ENCODE measurements at places on chromosomes 2 and 18. TPM values are rescaled to one million over a fixed set of nuclear protein-coding genes. Genes with fewer than 3 reads are reported as not detected.

DNA sequence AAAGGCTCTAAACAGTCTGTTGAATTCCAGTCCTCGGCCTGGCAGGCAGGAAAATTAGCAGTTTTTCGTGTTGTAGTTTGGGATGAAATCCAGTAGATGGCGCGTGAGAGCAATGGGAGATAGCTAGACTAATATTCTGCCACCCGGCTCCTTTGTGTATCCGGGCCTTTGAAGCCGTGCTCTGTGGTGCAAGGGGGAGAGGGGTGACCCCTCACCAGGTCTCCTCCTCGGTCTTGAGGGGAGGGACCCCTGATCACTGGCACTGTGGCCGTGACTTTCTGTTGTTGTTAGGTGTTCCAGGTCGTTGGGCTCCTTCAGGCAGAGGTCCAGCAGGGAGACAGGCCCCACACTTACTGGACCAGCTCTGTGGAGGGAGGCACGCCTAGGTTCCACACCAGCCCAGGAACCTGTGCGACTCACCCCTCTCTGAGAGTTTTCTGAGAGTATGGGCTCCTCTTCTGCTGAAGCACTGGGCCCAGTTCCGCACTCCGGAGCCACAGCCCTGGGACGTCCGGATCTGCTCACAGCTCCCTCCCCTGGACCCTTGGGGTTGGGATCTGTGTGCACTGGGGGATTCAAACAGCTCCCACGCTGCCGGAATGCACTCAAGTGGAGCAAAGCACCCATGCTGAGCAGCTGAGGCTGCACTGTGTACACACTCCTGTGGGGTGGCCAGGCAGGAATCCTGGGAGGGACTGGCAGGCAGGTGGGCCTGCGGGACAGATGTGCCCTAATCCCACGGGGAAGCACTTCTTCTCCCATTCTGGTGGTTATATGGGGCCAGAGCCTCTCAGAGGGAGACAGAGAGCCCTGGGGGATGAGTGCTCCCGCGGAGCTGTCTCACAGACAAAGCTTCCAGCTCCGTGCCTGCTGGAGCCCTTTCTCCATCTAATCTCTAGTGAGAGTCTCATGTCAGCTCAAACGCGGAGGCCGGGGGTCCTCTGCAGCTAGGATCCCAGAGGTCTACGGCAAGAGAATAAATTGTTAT, 8.8 kb downstream of the GKN2 start:
- DNase-seq = peak; percentile 64

- no peak for DNase-seq
Observed at GRCh38 chr18:56836173-56836572, 185.0 kb downstream of the WDR7 start.

DNA sequence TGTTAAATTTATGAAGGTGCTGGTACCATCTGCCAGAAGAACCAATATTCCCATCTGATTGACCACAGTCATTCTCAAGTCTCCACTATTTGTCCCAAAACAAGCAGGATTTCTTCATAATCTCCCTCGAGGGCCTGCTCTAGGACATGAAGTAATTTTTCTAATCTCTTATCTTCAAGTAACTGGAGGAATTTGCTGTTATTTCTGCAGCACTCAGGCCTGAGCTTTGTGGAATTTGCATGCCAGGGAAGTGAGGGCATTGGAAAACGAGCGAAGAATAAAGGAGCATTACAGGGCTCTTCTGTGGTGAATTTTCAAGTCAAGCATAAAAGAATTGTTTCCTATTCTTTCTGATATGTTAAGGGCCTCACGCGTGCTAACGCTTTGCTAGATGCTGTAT, 161.2 kb upstream of the EPAS1 start:
- DNase-seq = peak; percentile 74

DNA sequence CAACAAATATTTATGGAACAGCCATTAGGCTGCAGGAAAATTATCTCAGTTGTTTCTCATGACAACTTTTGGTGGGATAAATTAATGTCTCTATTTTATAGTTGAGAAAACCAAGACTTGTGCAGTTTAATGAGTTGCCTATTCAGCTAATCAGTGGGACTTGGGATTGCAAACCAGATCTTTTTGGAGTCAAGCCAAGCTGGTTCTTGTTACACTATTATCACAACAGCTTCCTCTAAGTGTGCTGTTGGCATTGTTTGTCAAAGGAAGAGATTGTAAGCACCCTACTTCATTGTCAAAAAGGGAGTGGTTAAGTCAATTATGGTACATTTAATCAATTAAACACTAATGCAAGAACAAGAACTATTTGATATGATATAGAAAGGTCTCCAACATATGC, 119.2 kb downstream of the PAX3 start:
- no peak for DNase-seq

- no peak for DNase-seq
Observed at GRCh38 chr18:78792094-78792493, 187.5 kb upstream of the SALL3 start.

DNA sequence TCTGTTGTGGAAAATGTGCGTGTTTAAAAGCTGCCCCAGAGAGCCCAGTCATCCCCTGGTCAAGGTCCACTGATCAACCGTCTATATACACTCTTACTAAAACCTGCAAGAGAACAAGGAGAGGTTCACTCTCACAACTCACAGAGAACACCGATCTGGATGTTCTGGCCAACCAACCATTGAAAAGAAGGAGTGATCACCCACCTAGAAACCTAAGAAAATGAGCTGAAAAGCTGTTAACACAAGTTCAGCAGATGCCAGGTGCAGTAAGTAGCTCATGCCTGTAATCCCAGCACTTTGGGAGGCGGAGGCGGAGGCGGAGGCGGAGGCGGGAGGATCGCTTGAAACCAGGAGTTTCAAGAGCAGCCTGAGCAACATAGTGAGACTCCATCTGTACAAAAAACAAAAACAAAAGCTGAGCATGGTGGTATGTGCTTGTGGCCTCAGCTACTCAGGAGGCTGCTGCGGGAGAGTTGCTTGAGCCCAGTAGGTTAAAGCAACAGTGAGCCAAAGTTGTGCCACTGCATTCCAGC, 14.5 kb downstream of the ATG16L1 start:
- no peak for DNase-seq

- DNase-seq = no peak
Observed at GRCh38 chr2:9330612-9331270, 92.6 kb downstream of the ITGB1BP1 start.

- no peak for DNase-seq
Observed at GRCh38 chr2:201237486-201238123, 22.7 kb upstream of the CASP8 start.

DNA sequence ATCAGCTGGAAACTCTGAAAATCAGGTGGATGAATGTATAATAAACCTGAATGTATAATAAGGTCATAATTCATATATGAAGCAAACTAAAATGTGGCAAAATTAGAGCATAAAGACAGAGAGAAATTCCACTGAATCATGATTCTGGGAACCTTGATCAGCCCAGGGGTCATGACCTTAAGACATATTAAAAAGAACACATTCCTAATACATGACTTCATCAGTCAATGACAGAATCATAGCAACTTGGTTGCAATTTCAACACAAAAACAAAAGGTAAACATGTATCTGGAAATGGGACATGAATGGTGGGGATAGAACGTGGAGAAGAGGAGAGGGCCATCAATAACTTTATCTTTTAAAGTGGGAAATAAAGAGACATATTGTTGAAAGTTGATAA, 17.6 kb downstream of the AFF3 start:
- no peak for DNase-seq

GRCh38 chr18:3447068-3447894, 2.7 kb upstream of the TGIF1 start:
- DNase-seq = peak; percentile 74

DNA sequence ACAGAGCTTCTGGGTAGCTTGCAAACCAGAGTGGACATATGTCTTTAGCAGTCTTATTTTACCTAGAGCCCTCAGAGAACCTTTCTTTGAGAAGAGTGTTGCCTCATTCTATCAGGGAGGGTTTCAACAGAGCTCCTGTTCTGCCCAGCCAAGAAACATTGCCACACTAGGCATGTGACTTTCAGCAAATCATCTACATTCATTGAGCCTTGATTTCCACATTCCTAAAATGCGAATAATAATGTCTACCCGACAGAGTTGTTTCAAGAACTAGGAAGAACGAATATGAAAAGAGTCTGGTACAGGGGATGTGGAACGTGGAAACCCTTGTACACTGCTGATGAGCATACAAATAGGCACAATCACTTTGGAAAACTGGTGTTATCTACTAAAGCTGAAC, 7.8 kb upstream of the PRKAG3 start:
- DNase-seq = no peak

DNA sequence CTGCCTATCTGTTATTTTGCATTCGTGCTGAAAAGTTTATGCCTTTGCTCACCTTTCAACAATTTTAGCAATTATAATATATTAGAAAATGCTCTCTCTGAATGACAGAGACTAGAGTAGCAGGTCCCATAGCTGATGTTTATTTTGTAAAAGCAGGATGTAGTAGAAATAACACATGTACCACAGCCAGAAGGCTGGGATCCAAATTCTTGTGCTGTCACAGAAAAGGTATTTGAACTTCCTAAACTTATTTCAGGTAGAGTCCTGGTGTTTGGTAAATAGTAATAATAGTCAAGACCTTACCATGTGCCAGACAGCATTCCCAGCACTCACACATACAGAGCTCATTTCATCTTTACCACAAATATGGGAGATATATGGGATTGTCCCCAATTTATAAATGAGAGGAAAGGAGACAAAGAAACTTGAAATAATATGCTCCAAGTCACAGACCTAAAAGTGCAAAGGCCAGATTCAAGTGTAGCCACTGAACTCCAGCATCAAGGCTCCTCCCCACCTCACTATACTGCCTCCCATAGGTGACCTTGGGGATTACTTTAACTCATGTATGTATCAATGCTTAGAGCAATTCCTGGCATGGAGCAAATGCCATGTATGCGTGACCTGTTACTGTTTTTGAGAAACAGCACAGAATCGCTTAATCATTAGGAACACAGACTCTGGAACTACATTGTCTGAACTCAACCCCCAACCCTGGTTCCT, 284.7 kb upstream of the RAB12 start:
- DNase-seq = no peak

DNA sequence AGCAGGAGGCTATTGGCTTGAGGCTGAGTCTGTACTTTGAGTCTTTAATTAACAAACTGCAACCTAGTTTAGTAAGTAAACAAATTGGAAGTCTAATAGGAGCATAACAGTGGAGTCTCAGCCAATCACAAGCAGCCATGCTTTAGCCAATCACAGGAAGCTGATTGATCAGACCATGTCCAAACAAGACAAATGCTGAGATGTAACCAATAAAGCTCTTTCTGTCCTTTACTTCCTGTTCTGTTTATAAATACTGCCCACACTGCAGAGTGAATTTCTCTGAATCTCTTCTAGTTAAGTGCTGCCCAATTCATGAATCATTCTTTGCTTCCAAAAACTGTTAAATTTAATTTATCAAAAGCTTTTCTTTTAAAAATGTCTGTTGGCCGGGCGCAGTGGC, 146.6 kb upstream of the DLX2 start:
- no peak for DNase-seq

GRCh38 chr2:223613017-223613950, 11.1 kb upstream of the SCG2 start:
- DNase-seq = peak; percentile 94

DNA sequence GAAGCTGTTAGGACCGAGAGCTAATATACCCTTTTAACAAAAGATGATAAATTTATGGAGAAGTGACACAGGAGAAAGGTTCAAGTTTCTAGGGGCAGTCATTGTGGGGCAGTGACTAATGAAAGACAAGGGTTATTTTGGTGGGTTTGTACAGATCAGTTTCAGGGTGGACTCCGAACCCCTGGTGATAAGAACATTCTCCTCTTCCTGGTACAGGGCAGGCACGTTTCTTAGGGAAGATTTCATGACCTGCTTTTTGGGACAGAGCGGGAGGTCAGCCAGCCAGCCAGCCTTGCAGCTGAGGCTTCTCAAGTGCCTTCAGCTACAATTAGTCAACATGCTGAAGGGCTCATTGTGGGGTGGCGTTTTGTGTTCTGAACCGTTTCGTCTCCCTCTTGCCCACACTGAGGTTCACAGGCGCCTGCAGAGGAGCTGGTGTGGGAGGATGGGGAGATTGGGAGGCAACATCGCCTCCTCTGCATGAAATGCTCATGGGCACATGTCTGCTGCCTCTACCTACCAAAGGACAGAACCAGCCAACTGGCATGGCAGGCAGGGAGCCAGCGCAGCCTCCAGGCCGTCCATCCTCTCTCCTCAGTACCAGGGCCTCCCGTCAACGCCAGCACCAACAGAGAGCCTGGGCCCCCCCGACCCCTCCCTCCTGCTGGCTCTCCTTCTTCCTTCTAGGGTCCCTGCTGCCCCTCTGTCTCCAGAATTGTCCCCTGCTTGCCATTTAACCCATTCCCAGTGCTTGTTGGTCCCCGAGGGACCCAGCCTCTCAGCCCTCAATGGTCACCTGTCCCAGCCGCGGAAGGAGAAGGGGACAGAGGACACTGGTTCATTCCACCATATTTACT, 9.6 kb downstream of the CHMP1B start:
- DNase-seq = no peak

DNA sequence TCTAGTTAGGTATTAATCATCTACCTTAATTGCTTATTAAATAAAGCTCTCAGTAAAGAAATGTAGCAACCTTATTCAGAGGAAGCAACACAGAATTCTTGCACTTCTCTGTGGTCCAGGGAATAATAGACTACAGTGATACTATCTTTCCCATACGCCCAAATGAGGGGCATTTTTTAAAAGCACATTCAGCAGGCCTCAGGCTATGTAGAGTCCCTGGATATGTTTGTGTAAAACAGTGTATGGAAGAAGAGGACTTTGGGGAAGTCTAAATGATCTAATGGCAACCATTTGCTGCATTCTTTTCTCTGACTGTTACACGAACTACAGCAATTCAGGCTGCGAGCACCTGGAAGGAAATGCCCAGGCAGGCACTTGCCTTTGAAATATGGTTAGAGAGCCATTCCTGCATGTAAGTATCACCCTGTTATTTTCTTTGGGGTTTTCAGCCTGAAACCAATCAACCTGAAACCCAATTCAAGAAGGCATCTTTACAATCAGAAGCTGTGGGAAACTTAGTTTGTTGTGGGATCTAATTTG, 1814.7 kb upstream of the CELF4 start:
- no peak for DNase-seq

DCTN1 gene
- 165 TPM for total RNA-seq

HTRA2 gene
- 34.3 TPM for total RNA-seq

C2orf78 gene
- total RNA-seq = not detected

TCF23 gene
- total RNA-seq = not detected

FHL2 gene
- total RNA-seq = 178 TPM

ERBB4 gene
- total RNA-seq = 0.74 TPM

Data from endothelial cell of umbilical vein (primary cell).